M059J (cell line): ENCODE measurements at places on chromosomes 4 and X. TPM values are rescaled to one million over a fixed set of nuclear protein-coding genes. Genes with fewer than 3 reads are reported as not detected.

GRCh38 chr4:86117705-86118302 lies 242.0 kb downstream of the MAPK10 start:
- peak; percentile 65 for DNase-seq

ZNF732 gene
- not detected in 2 replicates for total RNA-seq

CCNB3 gene
- total RNA-seq, result not detected in 2 replicates

GRCh38 chr4:183436417-183436816 lies 8.0 kb upstream of the CDKN2AIP start:
- DNase-seq, result no peak

ABLIM2 gene
- total RNA-seq, result not detected in 2 replicates

GRCh38 chrX:105865709-105866108 lies 43.4 kb downstream of the NRK start:
- DNase-seq, result no peak

GLUD2 gene
- 0.37 and 0.47 TPM in 2 replicates for total RNA-seq

- DNase-seq, result no peak
Measured at GRCh38 chrX:101483705-101484104, 1.6 kb upstream of the ARMCX4 start.

TIMM8A gene
- total RNA-seq, result 9.4 and 9.6 TPM in 2 replicates

DNA sequence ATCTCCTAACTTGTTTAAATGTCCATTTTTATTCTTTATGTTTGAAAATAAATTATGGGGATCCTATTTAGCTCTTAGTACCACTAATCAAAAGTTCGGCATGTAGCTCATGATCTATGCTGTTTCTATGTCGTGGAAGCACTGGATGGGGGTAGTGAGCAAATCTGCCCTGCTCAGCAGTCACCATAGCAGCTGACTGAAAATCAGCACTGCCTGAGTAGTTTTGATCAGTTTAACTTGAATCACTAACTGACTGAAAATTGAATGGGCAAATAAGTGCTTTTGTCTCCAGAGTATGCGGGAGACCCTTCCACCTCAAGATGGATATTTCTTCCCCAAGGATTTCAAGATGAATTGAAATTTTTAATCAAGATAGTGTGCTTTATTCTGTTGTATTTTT lies 27.6 kb downstream of the NUDT6 start:
- no peak for DNase-seq

GRCh38 chr4:10115797-10116568 lies 616 bp downstream of the WDR1 start:
- peak; percentile 69 for DNase-seq

DAPP1 gene
- total RNA-seq, result 0.49 and 0.76 TPM in 2 replicates

DNA sequence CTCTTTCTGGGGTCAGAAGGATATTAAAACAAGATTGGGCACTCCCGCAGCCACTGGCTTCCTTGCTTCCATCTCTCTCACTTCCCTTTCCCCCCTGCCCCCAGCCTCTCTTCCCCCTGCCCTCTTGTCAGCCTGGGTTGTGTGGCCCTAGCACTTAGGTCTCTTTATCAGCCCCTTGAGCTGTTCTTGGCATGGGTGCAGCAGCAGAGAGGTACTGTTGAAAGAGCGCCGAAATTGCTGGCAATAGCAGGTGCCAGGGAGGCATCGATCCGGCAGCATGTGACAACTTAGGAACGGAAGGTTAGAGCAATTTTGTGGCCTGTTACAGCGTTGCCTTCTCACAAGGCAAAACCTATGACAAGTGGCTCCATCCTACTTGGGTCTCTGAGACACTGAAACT lies 333.1 kb upstream of the IGFBP7 start:
- no peak for DNase-seq

GAGE12F gene
- not detected in 2 replicates for total RNA-seq

DNA sequence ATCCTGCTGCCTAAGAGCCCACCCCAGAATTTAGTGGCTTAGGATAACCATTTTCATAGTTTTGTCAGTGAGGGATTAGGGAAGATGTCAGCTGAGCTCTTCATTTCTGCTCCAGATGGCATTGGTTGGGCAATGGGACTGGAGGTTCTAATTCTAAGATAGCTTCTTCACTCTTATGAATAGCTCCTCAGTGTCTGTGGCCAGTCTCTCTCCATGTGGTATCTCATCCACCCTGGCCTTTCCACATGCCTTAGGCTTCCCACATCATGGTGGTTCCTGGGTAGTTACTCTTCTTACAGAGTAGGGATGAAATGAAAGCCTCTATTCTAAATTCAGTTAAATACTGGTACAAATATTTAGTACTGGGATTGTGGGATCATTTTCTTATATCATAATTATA lies 31.3 kb downstream of the REPS2 start:
- no peak for DNase-seq

- no peak for DNase-seq
Measured at GRCh38 chr4:139685180-139685579, 19.6 kb downstream of the MGST2 start.
